ENCODE measurements at places on chromosomes 6 and 20.

DNA sequence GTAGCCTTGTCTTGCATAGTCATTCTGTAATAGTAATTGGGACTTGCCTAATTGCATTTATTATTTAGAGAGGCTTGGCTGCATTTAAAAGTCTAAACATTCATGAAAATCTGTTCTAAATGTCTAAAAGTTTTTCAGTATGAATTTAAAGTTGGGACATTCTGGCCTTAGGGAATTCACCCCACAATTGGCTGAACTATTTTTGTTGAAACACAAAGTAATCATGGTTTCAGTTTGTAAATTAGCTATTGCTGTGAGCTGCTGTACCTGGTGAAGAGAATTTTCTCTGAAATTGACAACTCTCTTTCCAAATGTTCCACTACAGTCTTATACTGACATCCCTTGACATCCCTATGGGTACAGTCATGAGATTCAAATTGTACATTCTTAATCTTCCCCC is 253.0 kb downstream of the FARS2 start:
- DNase-seq: no peak

DNA sequence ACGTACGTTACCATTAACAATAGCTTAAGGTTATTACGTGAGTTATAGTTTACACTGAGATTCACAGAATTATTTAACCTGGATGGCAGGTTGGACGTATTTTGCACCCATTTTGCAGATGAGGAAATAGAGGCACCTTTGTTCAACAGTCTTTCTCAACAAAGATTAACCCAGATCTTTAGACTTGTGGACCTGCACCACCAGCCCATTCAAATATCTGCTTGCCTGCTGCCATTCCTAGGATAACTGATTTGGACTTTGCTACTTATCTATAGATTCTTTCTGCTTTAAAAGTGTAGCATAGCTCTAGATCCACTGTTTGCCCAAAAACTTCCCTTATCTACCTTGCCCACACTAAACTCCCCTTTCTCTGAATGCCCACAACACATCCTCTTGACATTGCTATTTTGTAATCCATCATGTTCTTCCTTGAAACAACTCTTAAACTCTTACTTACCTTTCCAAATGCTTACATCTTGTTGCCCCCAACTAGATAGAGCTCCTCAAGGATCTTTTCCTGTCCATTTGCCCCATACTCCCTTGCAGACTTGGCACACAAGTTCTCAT is 56.4 kb upstream of the TNFAIP3 start:
- DNase-seq: no peak

DNA sequence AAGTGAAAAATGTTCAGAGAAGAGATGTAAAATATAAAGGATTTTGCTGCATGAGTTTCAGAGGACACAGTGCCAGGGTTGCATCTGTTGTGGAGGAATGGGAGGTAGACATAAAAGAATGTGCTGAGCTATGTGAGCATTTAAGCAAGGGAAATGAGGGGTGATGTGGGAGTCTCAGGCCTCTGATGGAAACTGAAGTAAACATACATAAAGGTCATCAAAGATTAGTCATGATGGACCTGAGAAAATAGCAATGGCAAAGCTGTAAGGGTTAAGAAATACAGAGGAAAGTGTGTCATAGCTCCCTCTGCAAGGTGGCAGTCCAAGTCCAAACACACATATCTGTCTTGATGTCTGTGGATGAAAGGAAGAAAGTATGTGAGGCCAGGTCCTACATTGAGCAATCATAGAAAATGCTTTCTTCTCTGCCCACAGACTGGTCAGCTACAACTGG is 306.6 kb upstream of the ECI2 start:
- DNase-seq: no peak

- no peak for DNase-seq
Measured at GRCh38 chr6:26660000-26660361, 435 bp upstream of the ZNF322 start.

DNA sequence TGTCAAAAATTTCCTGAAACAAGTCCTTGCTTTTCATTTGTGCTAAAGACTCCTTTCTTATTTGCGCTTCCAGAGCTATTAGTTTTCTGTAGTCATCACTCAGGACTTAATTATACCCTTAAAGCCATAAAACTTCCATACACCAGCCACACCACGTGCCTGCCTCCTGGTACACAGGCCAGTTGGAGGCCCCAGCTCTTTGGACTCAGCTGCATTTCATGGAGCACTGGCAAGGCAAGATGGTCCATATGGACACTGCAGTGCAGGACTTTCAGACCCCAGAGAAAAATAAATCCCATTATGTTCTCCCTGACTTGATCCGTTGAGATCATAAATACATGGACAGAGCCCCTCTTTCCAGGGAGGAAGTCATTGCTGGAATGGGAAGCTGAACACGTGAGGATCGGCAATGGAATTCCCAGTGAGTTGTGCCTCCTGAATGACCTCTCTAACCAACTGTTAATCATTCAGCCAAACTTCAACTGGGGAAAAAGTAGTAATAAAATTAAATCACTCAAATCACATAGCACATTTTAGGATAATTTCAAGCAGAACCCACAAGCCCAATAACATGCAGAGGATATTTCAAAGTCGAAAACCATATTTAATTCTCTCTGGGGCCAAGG is 173.1 kb downstream of the HACE1 start:
- no peak for DNase-seq

DNA sequence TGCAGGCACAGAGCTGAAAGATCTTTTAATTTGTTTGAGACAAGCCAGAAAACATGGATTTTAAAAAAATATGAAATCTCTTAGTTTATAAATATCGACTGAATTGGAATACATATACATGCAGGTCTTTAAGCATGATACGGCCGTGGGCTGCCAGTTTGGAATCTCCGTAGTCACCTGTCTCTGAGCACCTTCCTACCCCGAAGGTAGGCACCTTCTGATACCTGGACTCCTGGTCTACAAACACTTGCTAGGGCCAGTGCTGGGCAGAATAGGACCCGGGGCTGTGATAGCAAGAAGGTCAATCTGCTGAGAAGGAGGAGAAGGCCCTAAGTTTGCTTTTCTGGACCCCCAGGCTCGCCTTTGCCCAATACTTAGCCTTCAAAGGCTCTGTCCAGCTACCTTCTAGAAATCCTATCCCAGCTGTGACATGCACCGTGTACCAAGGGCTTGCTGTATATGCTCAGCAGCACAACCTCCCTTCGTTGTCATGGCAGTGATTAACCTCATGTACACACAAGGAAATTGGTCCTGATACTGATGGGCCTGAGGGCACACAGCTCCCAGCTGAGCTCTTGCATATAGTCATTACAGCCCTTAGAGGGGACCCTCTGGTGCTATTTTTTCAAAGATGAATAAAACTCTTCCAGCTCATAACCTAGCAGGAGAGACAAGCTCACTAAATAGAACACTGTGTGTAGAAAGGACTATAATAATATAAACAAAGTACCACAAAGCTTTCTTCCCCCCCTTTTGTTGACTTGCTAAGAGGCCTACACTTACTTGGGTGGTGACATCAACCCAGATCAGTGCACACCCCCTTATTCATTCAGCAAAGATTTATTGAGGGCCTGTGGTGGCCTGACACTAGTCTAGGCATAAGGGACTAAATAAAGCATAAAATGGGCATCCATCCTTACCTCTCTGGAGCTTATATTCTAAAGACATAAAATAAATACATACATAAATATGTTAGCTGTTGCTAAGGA is 17.7 kb downstream of the SNPH start:
- DNase-seq: no peak

GRCh38 chr20:39429726-39430125 is 467.6 kb downstream of the DHX35 start:
- DNase-seq: no peak

DNA sequence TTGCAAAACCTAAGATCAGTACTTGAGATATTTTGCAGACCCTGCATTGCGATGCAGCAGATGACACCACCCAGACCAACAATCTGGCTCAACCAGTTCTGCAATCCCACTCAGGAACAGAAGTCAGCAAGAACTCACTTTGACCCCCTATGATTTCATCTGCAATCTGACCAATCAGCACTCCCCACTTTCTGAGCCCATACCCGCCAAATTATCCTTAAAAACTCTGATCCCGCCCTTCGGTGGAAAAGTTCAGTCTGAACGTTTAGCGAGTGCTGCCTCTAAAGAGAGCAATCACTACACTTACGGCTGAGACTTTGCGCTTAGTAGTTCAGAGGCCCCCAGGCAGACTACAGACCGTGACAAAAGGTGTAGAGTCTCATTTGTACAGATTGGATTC is 17.3 kb upstream of the KIAA1586 start:
- no peak for DNase-seq

- no peak for DNase-seq
Measured at GRCh38 chr6:158283304-158283980, 28.8 kb upstream of the TULP4 start.

- peak; percentile 4 for DNase-seq
Measured at GRCh38 chr20:17971300-17972013, 2.6 kb downstream of the MGME1 start.

GRCh38 chr20:6697228-6697972 is 70.1 kb upstream of the BMP2 start:
- DNase-seq: no peak

- no peak for DNase-seq
Measured at GRCh38 chr6:41937861-41938574, 3.6 kb downstream of the CCND3 start.

GRCh38 chr20:46798430-46798829 is 89.0 kb downstream of the SLC2A10 start:
- DNase-seq: no peak

- DNase-seq: no peak
Measured at GRCh38 chr20:61130156-61130555, 121.9 kb upstream of the CDH4 start.

GRCh38 chr6:143959927-143960326 is 48.1 kb downstream of the PLAGL1 start:
- DNase-seq: no peak

DNA sequence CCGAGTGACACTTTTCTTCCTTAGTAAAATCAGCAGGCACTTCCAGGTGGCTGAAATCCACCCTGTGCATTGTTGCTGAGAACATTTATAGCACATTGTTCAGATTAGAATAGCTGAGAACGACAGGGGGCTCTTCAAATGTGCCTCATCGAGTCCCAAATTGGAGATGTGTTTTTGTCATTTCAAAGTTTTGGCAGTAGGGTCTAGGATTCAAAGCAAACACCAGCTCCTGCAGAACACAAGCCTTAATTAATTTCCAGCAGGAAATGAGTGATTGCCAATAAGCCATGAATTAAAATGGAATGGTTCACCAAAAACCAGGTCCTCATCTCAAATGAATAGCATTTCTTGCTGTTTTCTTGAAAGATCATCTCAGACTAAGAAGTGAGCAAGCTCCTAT is 171.6 kb downstream of the PLCB1 start:
- no peak for DNase-seq

DNA sequence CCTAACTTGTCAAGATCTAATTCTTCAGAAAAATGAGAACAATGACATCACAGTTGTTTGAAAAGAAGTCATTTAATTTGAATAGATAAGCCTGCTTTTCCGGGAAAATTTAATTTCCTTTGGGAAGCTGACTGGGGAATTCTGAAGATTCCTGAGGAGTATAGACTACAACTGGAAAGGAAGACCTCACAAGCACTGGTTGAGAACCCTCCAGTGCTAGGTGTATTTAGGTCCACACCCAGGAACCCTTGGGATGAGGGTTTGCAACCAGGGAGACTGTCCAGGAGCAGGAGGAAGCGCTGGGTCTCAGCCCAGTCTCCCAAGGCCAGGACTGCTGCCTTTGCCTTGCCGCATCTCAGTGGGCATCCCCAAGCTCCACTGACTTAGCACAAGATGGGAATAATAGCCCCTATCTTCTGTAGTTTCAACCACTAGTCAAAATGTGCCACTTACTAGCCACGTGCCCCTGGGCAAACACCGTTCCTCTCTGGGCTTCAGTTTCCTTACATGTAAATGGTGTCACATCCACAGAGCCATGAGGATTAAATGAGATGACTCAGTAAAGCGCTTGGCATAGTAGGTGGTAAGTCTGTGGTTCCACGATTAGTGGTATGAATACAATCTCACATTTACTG is 6.9 kb upstream of the CD93 start:
- DNase-seq: no peak

GRCh38 chr6:108295676-108296075 is 822 bp downstream of the AFG1L start:
- no peak for DNase-seq

DNA sequence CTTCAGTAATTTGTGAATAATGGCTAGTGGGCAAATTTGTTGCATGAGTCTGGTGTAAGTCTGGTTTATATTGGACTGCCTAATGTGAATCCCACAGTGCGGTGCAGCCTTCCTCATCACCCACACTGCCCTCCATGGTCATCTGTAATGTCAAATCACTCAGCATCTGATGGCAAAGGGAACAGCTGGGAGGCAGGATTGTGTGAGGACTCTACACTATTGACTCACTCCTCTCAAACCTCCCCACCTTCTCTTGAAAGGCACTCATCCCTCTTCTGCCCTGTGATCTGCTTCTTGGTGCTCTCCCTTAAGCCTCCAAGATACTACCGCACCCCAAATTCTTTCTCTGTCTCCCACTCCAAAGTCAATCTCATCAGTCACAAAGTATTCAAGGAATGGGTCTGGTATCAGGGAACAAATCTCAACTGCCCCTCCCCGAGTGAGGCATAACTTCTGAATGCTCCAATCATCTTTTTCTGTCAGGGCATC is 146.0 kb upstream of the BEND6 start:
- DNase-seq: no peak

DNA sequence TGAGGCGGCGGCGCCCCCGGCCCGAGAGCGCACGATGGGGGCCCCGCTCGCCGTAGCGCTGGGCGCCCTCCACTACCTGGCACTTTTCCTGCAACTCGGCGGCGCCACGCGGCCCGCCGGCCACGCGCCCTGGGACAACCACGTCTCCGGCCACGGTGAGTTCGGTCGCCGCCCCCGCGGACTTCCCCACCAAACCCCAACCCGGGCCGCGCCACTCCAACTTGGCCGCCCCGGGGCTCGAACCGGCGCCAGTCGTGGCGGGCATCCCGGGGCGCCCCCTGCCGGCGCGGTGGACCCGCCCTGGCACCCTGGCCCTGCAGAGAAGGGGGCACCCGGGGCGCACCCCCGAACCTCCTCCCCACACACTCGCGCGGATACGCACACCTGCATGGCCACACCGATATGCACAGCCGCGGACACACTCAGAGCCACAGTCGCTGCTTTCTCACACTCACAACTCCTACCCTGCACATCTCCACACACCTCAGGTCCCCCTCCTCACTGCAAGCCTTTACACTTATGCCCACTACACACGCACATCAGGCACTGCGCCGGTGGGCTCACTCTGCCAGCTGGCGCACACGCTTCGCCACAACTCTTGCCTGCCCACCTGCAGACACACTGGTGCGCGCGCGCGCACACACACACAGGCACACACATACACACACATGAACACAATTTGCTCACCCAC is 535 bp downstream of the VSTM2L start:
- DNase-seq: no peak

DNA sequence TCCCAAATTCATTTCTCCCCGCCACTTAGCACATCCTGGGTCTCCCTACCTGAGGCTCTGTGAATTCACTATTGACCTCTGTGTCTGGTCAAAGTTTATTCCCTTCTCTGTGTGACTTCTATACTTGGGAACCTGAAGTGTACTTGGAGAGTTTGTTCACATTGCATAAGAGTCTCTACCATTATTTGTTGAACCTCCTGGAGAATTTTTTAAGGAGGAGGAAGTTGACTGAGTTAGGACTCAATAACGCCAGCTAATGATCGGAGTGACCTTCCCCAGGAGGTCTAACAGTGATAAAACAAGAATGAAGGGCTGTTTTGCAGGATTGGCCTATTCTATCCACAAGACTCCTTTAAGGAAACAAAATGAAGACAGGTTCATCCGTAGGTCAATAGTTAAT is 23.6 kb downstream of the STMND1 start:
- DNase-seq: no peak

GRCh38 chr6:3732345-3733141 is 19.0 kb downstream of the PXDC1 start:
- no peak for DNase-seq

- DNase-seq: no peak
Measured at GRCh38 chr6:153058909-153059308, 56.4 kb upstream of the MTRF1L start.

Measured in C1 segment of cervical spinal cord (tissue), 14 donors.